ENCODE measurements at places on chromosomes 7 and 10.

- no peak for DNase-seq
These were observed 60.3 kb upstream of the RAB11FIP2 start for GRCh38 chr10:118107040-118107439.

DNA sequence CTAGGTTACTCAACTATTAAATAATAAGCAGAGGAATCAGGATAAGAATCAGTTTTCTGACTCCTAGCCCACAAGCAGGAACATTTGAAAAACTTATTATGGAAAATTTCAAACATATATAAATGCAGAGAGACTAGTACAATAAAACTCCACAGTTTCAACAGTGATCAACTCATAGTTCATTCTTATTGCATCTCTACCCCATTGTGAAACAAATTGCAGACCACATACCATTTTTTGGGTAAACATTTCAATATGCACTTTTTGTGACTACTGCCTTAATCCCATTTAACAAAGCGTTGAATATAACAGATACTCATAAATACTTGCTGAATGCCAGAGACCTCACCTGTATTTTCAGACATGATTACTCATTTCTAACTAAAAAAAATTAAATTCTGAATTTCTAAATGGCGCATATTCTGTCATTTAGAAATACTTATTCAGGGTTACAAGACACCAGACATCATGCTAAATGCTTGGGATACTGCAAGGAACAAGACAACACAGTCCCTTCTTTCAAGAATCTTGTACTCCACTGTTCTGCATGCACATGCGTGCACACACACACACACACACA, 11.4 kb downstream of the CDK6 start:
- DNase-seq, result no peak

DNA sequence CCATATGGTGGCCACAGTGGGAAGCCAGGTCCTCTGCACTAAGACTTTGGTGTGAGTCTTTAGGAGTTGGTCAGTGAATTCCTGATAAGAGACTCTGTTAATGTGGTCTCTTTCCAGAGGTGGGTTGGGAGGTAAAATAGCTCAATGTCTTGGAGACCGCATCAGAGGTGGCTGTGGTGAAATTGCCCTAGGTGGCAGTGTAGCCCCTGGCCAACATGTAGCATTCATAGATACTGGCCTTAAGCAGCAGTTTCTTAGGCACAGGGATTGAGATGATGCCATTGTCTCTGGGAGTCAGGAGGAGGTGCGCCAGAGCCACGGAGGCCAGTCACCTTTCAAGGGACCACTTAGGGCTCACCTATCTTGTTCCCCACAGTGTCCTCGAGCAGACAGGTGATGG, 202.8 kb downstream of the CREB5 start:
- DNase-seq, result no peak

DNA sequence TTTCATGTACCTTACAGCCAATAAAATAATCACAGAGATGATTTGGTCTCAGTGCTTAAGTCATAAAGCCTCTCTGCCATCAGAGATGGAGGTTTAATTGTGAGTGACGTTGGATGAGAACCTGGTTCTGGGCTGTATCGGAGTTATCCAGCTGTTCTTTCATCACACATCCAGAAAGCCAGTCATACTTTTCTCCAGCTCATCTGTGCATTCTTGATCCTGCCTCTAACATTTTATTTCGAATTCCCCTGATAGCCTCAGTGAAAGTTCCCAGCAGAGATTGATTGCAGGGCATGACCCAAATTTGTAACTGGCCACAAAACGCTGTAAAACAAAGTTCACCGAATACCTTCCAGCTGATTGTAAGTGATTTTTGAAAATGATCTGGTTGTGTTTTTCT, 212.6 kb upstream of the HABP2 start:
- no peak for DNase-seq

GRCh38 chr7:46886669-46887374, 695.1 kb downstream of the TNS3 start:
- DNase-seq, result no peak

DNA sequence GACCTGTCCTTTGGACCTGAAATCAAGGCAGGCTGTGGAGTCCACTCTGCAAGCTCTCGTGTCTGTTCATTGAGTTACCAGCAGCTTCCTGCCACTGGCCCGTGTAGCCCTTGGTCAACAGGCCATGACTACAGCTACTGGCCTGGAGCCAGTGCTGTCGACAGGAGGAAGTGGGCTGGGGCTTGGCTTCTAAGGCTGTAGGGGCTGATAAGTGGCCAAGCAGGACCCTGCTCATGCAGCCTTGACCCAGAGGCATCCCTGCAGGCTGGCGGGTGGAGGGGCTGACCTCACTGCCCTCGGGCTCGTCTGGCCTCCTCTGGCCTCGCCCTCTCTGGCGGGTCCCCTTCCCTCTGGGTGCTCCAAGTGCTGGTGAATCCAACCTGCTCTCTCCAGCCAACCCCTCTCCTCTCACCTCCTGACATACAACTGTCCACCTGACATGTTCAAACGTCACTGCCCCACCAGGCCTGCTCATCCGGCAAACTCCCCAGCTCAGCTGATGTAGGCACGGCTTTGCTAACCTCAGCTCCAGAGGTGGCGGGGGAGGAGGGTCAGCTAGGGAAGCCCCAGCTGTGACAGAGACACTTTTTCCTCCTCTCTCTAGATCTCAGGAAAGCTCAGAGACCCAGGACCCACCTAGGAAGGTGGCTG, 188.6 kb upstream of the LYZL2 start:
- no peak for DNase-seq

DNA sequence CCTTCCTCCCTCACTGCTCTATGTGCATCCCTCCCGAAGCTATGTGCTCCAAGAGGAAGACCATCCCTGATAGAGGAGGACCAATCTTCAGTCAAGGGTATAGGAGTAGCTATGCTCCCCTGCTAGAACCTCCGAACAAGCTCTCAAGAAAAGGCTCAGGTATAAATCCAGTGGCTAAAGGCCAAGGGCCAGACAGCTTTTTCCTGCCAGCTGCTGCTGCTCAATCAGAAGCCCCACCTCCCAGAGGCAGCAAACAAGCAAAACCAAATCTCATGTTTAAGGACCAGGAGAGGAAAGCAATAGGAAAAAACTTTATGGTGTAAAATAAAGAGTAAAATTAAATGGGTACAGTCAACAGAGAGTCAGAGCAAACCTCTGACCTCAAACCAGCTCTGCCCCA, 187.2 kb downstream of the FGFR2 start:
- DNase-seq, result no peak

GRCh38 chr10:49735161-49735560, 27.0 kb downstream of the OGDHL start:
- DNase-seq, result no peak

- DNase-seq, result no peak
These were observed at the start of gene NAT16 for GRCh38 chr7:101180130-101180755. Gene NAT16, minus strand, starts transcription at chr7:101180293. Its CDS starts 5,486 bp downstream, at chr7:101174807.

DNA sequence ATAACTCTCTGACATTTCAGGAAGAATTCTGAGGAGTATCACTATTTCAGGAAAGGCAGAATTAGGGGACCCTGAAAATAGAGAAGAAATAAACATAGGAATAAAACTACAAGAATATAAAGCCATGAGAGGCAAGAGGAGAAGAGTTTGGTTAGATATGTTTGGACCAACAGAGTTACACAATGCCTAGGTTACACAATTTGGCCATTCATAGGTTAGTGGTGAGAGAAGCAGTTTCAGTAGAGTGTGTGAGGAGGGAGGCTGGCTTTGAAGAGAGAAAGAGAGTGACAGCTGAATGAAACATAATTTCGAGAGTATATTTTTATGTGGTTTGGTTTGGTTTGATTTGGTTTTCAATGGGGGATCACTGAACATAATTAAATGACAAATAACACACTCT, 783.2 kb upstream of the LRRN3 start:
- DNase-seq, result no peak

DNA sequence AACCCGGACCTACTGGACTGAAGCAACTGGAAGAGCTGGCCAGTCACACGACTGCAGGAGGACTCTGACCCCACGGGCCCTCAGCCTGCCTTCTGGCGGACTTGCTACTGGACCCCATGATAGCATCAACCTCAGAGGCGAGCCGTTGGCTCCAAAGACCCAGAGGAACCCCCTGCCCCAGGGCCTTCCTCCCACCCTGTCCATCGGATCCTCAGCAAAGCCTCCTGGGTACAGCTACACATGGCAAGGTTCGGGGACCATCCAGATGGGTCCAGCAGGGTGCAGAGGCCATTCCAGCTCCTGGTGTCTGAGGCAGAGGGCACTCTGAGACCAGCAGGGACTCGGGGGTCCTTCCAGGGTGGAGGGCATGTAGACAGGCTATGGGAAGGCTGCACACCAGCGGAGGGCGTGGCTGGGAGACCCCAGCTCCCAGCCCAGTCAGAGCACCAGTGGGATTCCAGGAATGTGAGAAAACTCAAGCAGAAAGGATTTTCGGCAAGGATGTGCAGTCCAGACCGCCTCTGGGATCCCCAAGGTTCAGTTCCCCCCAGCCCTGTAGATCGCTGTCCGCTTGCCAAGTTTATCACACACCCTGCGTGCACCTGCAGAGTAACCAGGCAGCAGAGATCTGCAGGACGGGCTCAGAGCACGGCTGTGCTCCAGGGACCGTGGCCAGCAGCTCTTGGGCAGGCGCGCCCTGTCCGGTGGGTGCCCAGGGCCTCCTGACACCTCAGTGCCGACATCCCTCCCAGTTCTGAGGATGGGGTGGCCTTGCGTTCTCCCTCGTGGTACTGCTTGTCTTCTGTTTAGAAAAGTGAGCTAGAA, 89.8 kb upstream of the PPP2R2D start:
- no peak for DNase-seq

- DNase-seq, result no peak
These were observed 258.6 kb downstream of the BMPER start for GRCh38 chr7:34163956-34164355.

- peak; percentile 61 for DNase-seq
These were observed 1.3 kb upstream of the GRK5 start for GRCh38 chr10:119205894-119206602.

- DNase-seq, result no peak
These were observed 2.7 kb upstream of the PWWP2B start for GRCh38 chr10:132394201-132394811.

- DNase-seq, result no peak
These were observed 47.3 kb upstream of the VIPR2 start for GRCh38 chr7:159192013-159192412.

DNA sequence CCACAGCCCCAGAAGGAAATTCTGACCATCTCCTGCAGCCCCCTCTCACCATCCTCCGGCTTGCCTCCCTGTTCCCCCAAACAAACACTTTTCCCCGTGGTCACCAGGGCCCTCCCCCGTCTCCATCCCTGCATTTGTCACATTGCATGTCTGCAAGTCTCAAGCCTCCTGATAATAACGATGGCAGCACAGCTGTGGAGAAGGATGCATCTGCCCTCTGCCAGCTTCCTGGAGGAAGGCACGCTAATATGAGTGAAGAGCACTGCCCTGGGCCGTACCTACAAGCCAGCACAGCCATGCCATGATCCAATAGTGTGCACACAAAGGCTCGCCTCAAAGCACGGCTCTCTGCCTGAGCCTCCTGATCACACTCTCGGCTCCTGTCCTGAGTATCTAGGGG, 98.5 kb downstream of the SLIT1 start:
- no peak for DNase-seq

DNA sequence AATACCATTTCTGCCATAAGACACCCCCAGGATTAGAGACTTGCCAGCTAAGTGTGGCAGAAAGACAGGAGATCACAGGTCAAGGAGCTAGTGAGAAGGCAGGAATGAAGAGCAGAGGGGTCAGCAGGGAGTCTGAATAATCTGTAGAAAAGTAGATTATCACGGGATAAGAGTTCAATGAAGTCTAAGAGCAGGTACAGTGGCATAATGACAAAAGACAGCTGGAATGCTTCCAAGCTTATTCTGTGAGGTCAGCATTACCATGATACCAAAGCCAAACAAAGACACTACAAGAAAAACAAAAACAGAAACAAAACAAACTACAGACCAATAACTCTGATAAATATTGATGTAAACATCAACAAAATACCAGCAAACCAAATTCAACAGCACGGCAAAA, 20.8 kb downstream of the PILRA start:
- DNase-seq, result no peak

DNA sequence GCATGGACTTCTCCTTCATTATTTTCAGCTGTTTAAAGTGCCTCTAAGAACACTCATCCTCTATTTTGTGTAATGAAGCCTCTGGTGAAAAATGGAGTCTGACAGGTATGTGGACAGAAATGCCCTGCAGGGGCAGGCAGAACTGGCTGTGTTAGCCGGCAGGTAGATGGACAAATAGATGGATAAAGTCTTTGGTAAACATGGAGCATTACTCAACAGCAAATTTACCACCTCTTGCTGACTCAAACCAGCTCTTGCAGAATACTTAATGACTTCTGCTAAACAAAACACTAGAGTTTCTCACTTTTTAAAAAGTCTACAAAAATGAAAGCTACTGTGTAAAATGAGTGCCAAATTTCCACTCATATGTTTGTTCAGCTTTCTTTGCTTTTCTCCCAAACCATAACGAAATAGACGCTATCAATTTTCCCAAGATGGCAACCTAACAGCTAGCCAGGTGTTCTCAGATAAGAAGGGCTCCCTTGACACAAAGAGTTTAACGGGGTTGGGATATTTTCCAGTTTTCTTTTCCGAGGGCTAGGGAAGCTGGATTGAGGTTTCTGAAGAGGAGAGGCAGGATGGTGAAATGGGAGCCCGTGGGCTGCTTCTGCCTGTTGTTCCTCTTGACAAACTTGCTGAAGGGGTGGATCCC, 71.9 kb upstream of the HABP2 start:
- DNase-seq, result no peak

DNA sequence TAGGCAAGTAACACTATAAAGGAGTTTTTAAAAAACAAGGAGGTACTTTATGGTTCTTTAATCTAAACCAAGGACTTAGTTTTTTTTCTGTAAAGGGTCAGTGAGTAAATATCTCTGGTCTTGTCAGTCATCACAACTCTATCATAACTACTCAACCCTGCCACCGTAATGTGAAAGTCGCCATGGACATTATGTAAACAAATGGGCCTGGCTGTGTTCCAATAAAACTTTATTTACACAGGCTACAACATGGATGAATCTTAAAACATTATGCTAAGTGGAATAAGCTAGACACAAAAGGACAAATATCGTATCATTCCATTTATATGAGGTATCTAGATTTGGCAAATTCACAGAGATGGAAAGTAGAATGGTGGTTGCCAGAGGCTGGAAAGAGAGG, 60.8 kb upstream of the SP4 start:
- no peak for DNase-seq
